ENCODE measurements at places on chromosomes 1 and 21.

GRCh38 chr1:207084701-207085180 is 3.9 kb upstream of the C4BPB start:
- peak; percentile 46 for DNase-seq

DNA sequence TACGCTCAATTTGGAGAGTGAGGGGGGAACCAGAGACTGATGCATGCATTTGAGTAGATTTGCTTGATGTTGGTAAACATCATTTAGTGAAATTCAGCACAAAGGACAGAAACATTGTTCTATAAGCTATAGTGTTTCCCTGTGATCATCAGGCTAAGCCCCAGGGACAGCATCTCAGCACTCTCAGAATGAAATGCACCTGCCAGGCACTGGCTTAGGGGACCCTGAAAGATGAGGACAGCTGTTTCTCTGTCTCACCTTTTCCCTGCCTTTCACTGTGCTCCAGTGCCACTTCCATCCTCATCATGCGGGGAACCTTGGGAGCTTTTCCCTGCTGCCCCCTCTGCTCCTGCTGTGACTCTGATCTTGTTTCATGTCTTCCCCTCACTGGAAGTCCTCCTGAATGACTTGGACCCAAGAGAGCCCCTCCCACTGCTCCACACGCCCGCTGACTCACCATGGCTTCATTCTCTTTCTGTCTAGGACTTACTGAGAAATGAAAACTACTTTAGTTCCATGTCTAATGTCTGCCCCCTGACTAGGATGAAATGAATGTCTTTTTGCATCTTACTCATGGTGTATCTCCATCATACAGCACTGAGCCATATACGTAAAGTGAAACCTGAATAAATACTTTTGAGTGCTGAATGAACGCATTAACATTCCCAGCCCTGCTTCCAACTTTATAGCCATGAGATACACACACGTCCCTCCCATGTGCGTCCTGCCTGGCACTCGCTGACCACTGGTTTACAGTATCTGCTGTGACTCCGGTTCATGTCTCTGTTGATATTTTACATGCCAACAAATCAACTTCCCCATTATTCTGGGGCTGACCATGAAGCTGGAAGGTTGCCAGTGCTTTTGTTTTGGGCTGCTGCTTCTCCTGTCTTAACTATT is 182.0 kb downstream of the PCP4 start:
- DNase-seq: no peak

- DNase-seq: no peak
These were observed 28.2 kb downstream of the ATP8B2 start for GRCh38 chr1:154353460-154353904.

DNA sequence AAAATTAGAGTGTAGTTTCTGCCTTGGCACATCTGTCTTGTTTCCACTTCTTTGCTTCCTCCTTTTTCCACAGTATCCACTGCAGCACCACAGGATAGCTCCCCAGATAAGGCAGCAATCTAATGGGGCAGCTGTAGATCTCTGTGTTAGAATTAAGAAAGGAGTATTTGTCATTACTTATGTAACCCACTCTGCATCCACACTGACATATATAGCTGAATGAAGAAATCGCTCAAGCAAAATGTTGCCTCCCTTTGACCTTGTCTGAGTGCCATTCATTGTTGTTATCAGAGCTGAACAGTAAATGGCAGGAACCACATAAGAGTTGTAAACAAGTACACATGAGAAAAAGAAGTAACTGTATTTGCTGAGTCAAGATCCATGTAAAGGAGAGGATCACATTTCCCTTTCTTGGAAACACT is 45.9 kb upstream of the DPH5 start:
- DNase-seq: no peak

DNA sequence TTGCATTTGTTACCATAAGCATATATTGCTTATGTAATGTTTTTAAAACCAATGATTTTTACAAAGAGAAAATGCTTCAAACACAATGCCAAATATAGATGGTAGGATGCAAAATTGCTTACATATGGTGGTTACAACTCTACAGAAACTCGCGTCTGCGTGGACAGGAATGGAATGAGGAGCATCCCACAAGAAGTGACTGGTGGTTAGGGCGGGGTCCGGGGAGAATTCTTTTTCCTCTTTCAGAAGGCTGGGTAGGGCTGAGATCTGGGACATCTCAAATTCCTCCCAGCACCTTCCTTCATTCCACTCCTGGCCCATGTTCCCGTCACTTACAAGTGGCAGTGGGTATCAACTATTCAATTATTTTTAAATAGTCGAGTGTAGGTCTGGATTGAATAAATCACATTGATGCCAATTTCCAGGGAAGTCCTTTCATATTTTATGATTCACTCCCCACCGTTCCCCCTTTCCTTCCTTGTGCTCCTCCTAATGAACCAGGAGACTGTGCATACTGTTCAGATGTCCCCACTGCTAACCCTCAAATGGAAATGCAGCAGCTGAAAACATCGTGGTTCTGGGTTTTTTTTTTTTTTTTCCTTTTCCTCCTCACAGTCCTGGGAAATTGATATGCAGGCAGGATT is 174.5 kb upstream of the POU3F1 start:
- DNase-seq: no peak

DNA sequence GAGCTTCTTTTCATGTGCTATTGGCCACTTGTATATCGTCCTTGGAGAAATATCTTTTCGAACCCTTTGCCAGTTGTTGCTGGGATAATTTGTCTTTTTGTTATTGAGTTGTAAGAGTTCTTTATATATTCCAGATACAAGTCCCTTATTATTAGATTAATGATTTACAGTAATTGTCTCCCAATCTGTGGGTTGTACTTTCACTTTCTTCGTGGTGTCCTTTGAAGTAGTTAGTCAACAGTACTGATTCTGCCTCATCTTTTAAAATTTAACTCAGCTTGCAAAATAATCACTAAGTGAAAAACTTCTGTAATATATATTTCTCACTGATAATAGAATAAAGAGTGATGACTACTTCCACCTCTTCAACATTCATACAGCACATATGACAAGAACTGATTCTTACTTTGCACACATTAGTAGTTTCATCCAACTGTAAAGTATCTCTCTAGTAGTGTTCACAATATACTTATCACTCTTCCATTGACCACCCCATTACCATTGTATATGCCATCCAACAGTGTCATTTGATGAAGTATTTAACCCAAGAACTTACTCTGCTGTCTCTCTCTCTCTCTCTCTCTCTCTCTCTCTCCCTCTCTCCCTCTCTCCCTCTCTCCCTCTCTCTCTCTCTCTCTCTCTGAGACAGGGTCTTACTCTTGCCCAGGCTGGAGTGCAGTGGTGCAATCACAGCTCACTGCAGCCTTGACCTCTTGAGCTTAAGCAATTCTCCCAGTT is 104.2 kb upstream of the DMRTA2 start:
- no peak for DNase-seq

- peak; percentile 8 for DNase-seq
These were observed 544 bp downstream of the ILDR2 start for GRCh38 chr1:166974647-166975345.

DNA sequence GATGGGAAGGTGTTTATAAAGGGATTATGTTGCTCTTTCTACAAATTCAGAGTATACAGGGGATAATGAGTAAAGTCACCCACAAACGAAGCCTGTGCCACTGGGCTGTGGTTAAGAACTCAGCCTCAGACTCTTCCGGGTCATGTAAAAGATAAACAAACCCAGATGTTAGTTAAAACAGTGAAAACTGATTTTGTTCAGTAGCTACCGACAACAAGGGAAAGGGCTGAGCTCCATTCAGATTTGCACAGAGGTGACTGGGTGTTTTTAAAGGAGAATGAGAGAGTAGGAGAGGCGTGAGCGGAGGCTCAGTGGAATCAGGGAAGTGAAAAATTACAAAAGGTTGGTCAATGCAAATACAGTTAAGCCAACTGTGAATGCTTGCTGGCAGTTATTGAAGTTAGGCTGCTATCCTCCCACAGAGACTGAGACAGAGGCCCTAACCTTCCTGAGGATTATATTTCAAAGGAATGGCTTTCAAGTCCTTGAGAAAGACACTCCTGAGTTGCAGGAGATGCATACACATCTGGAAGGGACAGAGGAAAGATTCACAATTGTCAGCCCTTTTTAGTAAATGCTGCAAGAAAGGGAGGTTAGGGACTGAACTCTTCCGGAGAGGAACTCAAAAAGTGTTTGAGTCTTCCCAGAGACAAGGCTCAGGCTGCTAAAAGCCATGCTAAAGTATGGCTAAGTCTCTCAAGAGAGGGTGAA is 29.9 kb upstream of the SAMD13 start:
- DNase-seq: peak; percentile 20

Data from muscle of arm (tissue), 14 donors.